Stimulated activated CD4-positive, alpha-beta T cell treated with anti-CD3 and anti-CD28 coated beads, Interleukin-2, amount 100 ng/mL, for 24 hours (primary cell): ENCODE measurements at places on chromosomes 4 and X.

GRCh38 chr4:187606581-187606980, 389.0 kb upstream of the ZFP42 start:
- DNase-seq, result no peak

DNA sequence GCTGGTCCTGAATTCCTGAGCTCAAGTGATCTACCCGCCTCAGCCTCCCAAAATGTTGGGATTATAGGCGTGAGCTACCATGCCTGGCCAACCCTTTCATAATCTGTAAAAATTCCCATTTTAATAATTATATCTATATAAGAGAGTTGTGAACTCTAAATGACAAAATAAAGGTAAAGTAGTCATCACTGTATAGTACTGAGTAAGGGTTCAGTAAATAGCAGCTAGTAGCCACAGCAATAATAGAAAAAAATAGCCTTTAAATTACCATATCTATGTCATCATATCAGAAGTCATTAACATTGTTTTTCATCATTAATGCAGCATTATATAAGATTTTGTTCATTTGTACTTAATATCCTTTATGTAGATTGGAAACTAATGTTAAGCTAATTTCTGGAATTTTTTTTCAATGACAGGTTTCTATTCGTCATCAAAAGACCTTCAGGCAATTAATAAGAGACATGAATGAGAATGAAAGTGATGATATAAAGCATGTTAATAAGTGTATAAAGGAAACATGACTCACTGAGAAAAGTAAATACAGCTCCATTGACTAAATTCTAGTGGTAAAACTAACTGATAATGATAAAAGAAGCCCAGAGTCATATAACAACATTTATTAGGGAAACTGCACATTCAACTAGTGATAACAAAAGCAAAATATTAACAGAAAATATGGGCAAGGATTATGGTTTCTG, 85.9 kb upstream of the UGT8 start:
- DNase-seq, result no peak

- DNase-seq, result no peak
These were observed 66.8 kb upstream of the TACR3 start for GRCh38 chr4:103786593-103786992.

- no peak for DNase-seq
These were observed 1.4 kb downstream of the MAGED1 start for GRCh38 chrX:51894697-51895336.

DNA sequence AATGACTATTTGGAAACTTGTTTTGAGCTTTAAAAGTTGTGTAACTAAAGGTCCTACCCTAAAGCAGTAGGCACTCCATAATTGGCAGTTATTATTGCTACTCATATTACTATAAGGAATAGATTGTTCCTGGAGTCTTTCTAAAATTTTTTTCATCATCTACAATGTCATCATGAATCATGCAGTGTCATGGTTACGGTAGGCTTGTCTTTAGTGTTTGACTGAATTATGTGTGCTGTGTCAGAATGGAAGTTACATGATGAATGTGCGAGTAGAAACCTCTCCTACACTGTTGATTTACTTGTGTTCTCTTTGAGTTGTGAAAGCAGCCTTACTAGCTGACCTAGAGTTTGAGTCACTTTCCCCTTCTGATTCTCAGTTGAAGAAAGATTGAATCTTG, 1099.9 kb downstream of the RAPGEF2 start:
- no peak for DNase-seq

GRCh38 chrX:9390121-9390520, 74.7 kb upstream of the TBL1X start:
- no peak for DNase-seq

DNA sequence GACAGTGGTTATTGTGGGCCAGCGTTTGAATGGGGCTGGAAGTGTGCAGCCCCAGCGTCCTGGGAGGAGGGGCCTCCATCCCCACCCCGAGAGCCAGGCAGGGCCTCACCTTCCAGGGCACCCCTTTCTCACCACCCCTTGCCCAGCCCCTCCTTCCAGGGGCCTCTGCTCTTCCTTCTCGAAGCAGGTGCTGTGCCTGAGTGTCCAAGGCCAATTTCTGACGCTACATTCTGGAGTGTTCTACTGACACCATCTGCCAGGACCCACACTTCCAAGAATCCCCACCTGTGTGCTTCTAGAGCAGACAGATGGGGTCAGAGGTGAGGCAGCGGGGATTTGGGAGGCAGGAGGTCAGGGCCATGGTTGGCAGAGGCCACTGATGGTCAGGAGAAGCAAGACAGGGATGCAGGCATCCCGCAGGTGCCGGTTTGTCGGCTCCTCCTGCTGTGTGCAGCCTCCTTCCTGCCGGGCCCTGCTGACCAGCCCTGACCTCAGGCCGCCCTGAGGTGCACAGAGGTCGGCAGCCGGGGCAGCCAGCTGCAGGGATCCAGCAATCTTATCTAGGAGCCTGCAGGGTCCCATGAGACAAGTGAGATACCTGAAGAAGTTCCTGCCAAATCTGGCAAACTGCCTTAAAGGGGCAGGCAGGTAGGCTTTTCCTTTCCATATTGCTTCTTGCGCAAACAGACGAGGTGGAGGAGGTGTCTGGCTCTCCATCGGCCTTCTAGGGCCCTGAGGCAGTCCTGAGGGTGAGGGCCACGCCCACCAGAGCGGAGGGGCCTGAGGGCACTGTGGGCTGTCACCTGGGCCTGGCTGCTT, 18.8 kb downstream of the MSANTD1 start:
- DNase-seq, result no peak

GRCh38 chr4:30726090-30726675, 6.0 kb downstream of the PCDH7 start:
- DNase-seq, result no peak

DNA sequence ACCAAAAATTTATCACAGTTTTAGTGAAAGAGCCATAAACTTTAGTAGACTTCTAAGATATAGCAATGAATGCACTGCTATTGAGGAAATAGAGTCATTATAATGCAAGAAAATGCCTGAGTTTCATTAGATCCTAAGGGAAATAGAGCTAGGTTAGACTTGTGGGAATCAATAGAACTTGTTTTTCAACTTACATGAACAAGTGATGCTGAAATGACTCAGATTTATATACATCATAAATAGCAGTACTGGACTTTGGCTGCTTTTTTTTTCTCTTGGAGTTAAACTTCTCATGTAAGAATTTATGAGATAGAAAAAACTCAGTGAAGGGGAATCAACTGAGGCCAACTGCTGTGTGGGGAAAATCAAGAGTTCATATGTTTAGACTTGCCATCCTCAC, 216.5 kb upstream of the AADAT start:
- no peak for DNase-seq

- DNase-seq, result no peak
These were observed 421.0 kb downstream of the ADAM29 start for GRCh38 chr4:175339100-175339707.

- no peak for DNase-seq
These were observed 69.9 kb downstream of the SEL1L3 start for GRCh38 chr4:25792876-25793275.

- DNase-seq, result no peak
These were observed 1163.0 kb downstream of the RAPGEF2 start for GRCh38 chr4:160265836-160266235.

GRCh38 chr4:5474756-5475155, 233.6 kb downstream of the EVC2 start:
- DNase-seq, result no peak

DNA sequence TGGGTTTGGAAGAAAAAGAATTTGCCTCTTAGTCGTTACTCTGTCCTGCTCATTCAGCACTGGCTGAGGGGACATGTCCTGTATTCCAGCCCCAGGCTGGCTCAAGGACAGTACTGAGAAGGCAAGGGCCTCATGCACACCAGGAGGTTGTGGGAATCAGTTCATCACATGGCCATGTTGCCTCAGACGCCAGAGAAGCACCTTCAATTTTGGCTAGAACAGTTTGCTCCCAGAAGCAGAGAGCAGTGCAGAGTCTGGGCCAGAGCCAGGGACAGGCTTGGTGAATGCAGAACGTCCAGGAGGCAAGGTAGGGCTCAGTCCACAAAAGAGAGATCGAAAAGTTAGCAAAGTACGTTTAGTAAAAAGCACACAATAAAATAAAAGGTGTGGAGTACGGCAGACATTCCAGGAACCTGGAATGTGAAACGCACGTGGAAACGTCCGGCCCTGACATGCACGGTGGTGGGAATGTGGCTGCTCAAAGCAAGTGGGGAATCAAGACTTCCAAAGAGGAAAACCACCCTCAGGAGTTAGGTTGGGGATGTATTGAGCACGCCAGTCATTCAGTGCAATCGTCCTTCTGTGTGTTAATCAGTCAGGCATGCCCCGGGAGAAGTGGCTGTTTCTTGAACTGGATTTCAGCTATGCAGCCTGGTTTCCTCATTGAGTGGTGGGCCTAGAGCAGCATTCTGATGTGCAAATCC, 1.2 kb upstream of the SLC2A9 start:
- no peak for DNase-seq

DNA sequence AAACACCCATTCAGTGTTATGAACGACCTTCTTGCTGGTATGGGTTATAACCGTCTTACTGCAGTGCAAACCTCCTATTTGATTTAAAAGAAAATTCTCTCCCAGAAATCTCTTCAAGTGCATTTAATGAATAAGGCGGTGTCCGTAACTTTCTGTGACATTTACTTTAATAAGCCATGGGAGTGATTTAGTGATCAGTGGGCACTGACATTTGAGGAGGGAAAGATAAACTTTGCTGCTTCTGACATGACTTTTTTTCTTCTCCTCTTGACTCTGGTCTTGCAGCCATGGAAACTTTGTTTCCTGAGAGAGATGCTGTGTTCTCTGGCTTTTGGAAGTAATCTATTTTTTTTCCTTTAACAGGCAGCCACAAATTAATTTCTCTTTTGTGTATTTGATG, 106.1 kb downstream of the NHS start:
- DNase-seq, result no peak

DNA sequence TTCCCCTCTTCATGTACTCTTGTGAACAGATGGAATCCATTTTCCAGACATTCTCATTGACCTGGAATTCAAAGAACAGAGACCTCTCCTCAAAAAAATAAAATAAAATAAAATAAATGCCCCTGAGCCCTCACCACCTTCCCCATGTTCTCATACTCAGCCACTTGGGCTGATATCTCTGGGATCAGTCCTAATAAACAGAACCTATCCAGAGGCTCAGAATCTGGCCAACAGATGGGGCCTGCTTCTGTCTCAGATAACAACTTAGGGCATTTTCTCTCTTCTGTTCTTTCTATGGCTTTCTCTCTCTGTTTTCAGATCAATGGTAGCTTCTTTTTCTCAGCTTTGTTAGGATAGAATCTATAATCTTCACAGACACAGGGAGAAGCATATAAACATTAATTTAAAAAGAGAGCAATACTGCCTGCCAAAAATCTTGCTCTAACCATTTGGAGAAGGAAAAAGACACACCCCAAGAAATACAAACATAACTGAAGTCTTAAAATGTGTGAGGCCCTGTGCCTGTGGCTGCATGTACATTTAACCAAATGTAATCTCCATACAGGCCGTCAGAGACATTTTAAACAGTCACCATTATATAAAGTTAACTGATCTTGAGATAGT, 907.1 kb downstream of the FAT4 start:
- no peak for DNase-seq

DNA sequence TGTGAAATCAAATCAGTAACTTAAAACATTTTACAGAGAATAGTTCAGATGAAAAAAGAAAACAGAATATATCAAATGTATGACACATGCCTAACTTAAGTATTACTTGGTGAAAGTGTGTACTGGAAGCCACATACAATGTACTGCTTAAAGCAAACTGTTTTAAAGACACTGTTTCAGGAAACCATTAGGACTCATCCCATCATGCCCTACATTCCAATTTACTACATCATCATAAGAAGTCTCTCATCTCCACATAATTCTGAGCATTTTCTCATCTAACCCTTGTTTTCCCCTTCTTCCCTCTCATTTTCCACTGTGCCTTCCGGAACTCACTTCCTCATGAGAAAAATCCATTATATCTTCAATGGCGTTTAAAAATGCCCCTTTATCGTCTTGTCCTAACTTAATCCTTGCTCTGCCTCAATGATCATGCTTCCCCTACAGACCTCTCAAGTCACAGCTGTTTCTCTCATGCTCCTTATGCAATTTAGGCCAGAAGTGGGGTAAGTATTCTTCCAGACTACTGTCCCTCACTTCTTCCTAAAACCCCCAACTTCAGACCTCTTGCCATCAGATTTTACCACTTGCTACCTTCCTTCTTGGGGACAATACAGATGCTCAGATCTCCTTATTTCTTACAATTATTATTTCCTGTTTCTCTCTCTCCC, 26.8 kb upstream of the FGF5 start:
- no peak for DNase-seq

- no peak for DNase-seq
These were observed 196.5 kb upstream of the STK26 start for GRCh38 chrX:131826572-131826971.

DNA sequence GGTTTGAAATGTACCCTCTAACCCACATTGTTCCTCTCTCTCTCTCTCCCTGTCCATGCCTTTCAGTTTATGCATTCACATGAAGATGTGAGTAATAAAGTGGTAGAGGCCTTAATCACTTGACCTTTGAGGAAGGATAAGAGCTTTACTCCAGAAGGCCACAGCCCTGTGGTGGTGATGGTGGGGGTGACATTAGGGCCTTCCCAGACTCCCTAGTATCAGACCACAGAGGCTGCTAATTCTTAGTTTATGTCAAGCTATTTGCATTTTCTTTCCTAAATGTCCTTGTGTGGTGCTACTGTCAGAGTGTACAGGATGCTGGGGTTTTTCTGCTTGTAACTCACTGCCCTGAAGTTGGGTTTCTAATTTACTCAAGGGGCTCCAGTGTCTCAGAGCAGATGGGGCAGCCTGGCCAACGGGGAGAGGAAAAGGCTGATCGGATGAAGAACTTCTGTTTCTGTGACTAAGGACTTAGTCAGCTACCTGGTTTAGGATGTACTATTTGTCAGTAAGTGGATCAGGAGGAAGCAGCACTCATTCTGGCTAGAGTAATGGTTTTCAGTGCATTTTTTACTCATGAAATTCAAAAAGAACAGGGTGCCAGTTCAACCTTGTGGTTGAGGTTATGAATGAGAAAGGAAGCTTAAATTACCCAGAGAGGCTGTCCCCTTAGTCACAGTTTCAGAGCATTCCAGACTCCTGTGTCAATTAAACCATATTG, 509.6 kb upstream of the DIPK2B start:
- DNase-seq, result peak; percentile 58

GRCh38 chr4:122876456-122876855, 45.9 kb downstream of the NUDT6 start:
- no peak for DNase-seq

- DNase-seq, result no peak
These were observed 129.8 kb downstream of the TBCK start for GRCh38 chr4:106186201-106186600.

DNA sequence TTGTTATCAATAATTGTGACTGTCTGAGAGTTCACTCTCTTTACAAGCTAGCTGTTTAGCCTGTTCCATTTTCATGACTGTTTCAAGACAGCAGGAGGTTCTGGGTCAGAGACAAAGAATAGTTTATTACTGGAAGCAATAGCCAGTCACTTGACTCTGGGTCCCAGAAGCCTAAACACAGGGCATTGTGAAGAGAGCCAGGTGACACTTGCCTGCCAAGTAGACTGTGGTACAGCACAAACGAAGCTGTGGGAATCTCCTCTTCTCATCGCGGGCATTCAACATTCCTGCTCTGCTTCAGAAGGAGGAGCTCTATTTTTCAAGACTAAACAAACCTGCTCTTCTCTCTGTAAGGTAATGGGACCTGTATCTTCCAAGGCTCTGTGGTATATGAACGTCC, 485.1 kb downstream of the TRIML1 start:
- no peak for DNase-seq
